ENCODE measurements at places on chromosomes 2 and 18.

- DNase-seq = no peak
These were observed 29.4 kb upstream of the SNED1 start for GRCh38 chr2:240968731-240969624.

GRCh38 chr18:11570073-11570588 lies 39.3 kb upstream of the SLC35G4 start:
- DNase-seq = no peak

GRCh38 chr18:56326336-56327072 lies 311.9 kb downstream of the TXNL1 start:
- DNase-seq = no peak

DNA sequence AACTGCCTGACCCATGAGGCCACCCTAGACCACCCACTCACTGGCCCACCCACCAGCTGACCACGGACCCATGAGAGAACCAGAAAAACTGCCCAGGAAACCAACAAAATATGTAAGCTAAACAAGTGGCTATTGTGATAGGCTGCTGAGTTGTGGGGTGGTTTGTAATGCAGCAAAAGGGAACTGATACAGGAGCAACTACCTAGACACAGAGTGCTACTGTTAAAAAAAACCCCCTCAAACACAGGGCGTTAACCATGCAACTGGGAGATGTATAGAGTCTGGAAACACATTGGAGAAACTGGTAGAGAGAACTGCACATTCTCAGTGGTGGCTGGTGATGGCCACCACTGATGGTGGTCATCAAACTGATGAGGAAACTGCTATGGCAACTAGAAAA lies 206.3 kb upstream of the GYPC start:
- DNase-seq = no peak

- peak; percentile 66 for DNase-seq
These were observed 1.3 kb downstream of the BCL2 start for GRCh38 chr18:63317982-63318888.

DNA sequence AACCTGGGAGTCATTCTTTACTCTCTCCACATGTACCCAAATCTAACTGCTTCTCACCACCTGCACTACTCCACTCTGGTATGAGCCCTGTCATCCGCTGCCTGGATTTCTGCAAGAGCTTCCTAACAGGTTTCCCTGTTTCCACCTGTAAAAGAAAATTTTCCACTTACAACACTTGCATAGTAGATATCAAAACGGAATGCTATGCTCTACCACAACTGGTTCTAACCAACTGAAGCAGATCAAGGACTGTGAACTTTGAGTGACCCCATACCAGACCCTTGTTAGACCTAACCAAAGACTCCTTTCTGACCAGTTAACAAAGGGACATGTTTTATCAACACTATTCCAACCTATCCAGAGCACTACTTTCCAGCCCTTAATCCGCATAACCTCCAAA lies 3.8 kb upstream of the TMEM131 start:
- no peak for DNase-seq

Measured in stimulated activated CD8-positive, alpha-beta memory T cell treated with anti-CD3 and anti-CD28 coated beads, Interleukin-4, amount 100 ng/mL, for 1 hour (primary cell).